Psoas muscle (tissue), 8 donors: ENCODE measurements at places on chromosomes 2 and 18. TPM values are rescaled to one million over a fixed set of nuclear protein-coding genes. Genes with fewer than 3 reads are reported as not detected.

Gene DSC1
- polyA plus RNA-seq, result not detected

Gene CNGA3
- polyA plus RNA-seq, result not detected

Gene YWHAQ
- 41.5 TPM for polyA plus RNA-seq

Gene DSC2
- 0.18 TPM for polyA plus RNA-seq

Gene CDK5R2
- polyA plus RNA-seq, result not detected

Gene NCK2
- polyA plus RNA-seq, result 26.5 TPM

Gene KLHL14
- not detected for polyA plus RNA-seq

Gene AKAIN1
- not detected for polyA plus RNA-seq

- H3K27me3 ChIP-seq, result peaks cover 14% of the 10 kb centered on the region
- no peaks in the 10 kb centered on the region for H3K4me1 ChIP-seq
- H3K27ac ChIP-seq, result no peak overlapping the region
- no peak overlapping the region for H3K4me3 ChIP-seq
- H3K36me3 ChIP-seq, result no peaks in the 10 kb centered on the region
Measured at GRCh38 chr2:50343150-50343830, 688.6 kb downstream of the NRXN1 start.

- no peaks in the 10 kb centered on the region for H3K27me3 ChIP-seq
- H3K4me3 ChIP-seq, result no peak overlapping the region
- no peak overlapping the region for H3K27ac ChIP-seq
- no peaks in the 10 kb centered on the region for H3K36me3 ChIP-seq
- no peak for DNase-seq
Measured at GRCh38 chr2:242011516-242011915, 142.0 kb downstream of the RTP5 start.

DNA sequence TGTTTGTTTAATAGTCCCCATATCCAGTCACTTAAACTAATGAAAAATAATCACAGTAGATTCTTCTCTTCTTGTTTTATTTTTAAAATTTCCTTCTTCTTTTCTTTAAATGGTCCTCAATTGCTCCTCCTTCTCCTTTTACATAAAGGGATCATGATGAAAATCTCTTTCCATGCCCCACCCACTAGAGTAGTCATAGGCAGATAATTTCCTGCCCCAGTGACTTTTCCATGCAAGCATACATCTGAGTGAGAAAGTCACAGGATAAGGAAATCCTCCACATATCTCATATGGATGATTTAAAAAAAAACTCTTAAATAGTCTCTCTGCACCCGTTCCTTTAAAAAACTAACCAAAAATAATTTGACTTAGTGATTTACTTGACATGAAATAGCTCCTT, 552.3 kb upstream of the SETBP1 start:
- H3K27ac ChIP-seq, result no peak overlapping the region
- no peak overlapping the region for H3K4me3 ChIP-seq
- H3K27me3 ChIP-seq, result no peaks in the 10 kb centered on the region

DNA sequence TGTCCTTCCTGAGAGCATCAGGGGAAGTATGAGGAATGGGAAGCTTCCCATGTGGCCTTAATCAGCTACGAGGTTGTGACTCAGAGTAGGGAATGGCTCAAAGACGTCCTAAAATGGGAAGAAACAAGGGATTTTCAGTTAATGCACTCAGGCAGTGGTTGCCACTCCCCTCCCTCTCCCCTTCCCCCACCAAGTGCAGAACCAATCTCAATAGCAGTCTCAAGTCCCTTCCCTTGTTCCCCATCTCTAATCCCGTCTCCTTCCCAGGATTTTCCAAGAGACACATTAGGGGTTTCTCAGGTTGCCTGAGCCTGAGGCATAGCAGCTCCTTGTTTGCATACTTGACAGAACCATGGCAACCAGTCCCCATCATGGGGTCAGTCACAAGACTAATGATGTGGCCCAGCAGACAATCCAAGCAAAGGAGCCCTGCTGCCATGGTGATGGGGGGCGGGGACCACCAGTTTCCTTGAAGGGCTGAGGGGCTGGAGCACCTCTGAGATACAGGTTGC, 18.2 kb upstream of the RESP18 start:
- no peak overlapping the region for H3K4me3 ChIP-seq
- no peaks in the 10 kb centered on the region for H3K27me3 ChIP-seq
- no peak overlapping the region for H3K27ac ChIP-seq
- H3K36me3 ChIP-seq, result no peaks in the 10 kb centered on the region
- no peak for DNase-seq
- no peaks in the 10 kb centered on the region for H3K4me1 ChIP-seq

- DNase-seq, result no peak
- H3K27ac ChIP-seq, result no peak overlapping the region
- H3K4me3 ChIP-seq, result no peak overlapping the region
- peaks cover 23% of the 10 kb centered on the region for H3K36me3 ChIP-seq
Measured at GRCh38 chr2:28927878-28928277, 33.4 kb downstream of the WDR43 start.

GRCh38 chr2:105380432-105381100, 18.3 kb downstream of the FHL2 start:
- H3K4me3 ChIP-seq, result no peak overlapping the region
- DNase-seq, result no peak
- peaks cover 4% of the 10 kb centered on the region for H3K36me3 ChIP-seq

DNA sequence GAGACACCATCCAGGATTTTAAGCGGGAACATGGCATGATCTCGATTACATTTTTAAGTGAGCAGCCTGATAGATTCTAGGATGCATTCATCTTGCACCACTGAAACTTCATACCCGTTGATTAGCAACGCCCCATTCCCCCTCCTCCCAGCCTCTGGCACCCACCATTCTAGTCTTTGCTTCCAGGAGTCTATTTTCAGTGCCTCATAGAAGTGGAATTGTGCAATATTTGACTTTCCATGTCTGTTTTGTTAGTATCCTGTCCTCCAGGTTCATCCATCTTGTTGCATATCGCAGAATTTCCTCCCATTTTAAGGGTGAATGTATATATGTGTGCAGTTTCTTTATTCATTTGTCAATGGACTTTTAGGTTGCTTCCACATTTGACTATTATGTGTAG, 20.9 kb upstream of the SLC66A3 start:
- no peaks in the 10 kb centered on the region for H3K36me3 ChIP-seq
- peaks cover 18% of the 10 kb centered on the region for H3K4me1 ChIP-seq
- H3K27me3 ChIP-seq, result no peaks in the 10 kb centered on the region
- H3K27ac ChIP-seq, result no peak overlapping the region
- peak; percentile 44 for DNase-seq

- H3K27me3 ChIP-seq, result no peaks in the 10 kb centered on the region
- no peak for DNase-seq
Measured at GRCh38 chr2:32865399-32866068, 81.2 kb upstream of the LTBP1 start.

DNA sequence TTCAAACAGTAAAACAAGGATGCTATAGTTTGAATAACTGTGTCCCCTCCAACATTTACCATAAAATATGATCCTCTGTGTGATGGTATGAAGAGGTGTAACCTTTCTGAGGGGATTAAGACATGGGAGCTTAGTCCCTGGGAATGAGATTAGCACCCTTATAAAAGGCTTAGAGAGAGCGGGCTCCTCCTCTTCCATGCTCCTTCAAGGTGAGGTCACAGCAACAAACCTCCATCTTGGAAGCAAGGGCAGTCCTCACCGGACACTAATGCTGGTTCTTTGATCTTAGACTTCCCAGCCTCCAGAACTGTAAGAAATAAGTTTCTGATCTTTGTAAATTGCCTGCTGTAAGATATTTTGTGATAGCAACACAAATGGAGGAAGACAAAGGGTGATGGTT, 700.3 kb downstream of the TMEM182 start:
- no peak overlapping the region for H3K27ac ChIP-seq
- H3K4me1 ChIP-seq, result no peaks in the 10 kb centered on the region
- no peaks in the 10 kb centered on the region for H3K27me3 ChIP-seq

GRCh38 chr2:54605836-54606235, 117.6 kb upstream of the EML6 start:
- peak overlapping the region; percentile 7 for H3K27ac ChIP-seq
- no peaks in the 10 kb centered on the region for H3K36me3 ChIP-seq
- no peak for DNase-seq
- H3K27me3 ChIP-seq, result no peaks in the 10 kb centered on the region
- no peak overlapping the region for H3K4me3 ChIP-seq
- H3K4me1 ChIP-seq, result peaks cover 56% of the 10 kb centered on the region

DNA sequence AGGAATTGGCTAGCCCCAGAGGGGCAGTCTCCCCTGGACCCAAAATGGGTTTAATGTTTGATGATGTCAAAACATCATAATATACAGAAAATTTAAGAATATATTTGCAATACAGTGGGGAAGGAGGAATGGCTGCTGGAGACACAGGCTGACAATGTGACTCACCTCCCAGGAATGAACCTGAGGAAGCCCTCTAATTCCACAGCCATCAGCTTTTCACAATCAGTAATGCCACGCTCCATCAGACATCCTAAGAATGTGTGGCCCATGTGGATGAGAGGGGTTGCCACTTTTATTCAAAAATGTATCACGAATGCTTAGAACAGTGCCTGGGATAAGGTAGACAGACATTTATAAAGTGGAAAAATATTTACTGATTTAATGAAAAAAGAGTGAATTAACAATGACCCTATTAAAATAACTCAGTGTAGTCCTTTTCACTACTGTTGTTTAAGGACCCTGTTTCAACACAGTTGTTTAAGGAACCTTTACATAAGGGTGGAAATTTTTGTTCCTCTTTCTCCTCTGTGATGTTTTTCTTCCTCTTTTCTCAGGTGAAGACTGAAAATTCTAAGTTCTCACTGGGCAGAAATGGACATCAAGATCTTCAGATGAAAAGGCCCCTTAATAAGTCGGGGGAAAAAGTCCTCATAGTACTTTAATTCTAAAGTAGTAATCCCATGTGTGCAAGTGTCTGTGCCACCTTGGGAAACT, 17.5 kb upstream of the TMEM163 start:
- peaks cover 2% of the 10 kb centered on the region for H3K27me3 ChIP-seq
- no peaks in the 10 kb centered on the region for H3K36me3 ChIP-seq
- DNase-seq, result no peak

GRCh38 chr18:1394966-1395365, 490.3 kb downstream of the ADCYAP1 start:
- no peak overlapping the region for H3K27ac ChIP-seq
- no peak for DNase-seq
- no peaks in the 10 kb centered on the region for H3K36me3 ChIP-seq

DNA sequence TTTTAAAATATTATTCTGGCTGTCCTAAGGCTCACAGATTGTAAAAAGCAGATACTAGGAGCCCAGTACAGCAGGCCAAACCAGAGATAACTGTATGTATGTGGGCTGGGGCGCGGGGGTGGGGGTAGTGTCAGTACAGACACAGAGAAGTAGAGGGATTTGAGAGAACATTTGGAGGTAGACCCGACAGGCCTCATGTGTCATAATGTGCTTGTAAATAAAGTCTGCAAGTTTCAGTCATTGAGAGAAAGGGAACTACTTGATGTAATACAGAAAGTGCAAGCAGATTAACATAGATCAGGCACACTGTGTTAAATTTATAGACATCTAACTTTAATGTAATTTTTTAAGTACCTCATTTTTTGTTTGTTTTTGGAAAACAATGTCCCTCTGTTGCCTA, 7.4 kb upstream of the POLI start:
- no peak for DNase-seq
- no peaks in the 10 kb centered on the region for H3K27me3 ChIP-seq
- H3K4me1 ChIP-seq, result no peaks in the 10 kb centered on the region
- no peak overlapping the region for H3K27ac ChIP-seq
- H3K4me3 ChIP-seq, result no peak overlapping the region

DNA sequence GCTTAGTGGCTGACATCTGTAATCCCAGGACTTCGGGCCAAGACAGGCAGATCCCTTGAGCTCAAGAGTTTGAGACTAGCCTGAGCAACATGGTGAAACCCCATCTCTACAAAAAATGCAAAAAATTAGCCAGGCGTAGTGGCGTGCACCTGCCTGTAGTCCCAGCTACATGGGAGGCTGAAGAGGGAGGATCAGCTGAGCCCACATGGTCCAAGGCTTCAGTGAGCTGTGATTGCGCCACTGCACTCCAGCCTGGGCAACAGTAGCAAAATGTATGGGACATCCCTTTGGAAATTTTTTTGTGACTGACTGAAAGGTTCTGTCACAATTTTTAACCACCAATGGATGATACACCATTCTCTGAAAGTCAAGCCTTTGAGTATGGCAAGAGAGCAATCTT, 6.3 kb upstream of the COLEC12 start:
- H3K36me3 ChIP-seq, result no peaks in the 10 kb centered on the region
- no peaks in the 10 kb centered on the region for H3K4me1 ChIP-seq
- H3K27me3 ChIP-seq, result peaks cover 3% of the 10 kb centered on the region
- no peak for DNase-seq

DNA sequence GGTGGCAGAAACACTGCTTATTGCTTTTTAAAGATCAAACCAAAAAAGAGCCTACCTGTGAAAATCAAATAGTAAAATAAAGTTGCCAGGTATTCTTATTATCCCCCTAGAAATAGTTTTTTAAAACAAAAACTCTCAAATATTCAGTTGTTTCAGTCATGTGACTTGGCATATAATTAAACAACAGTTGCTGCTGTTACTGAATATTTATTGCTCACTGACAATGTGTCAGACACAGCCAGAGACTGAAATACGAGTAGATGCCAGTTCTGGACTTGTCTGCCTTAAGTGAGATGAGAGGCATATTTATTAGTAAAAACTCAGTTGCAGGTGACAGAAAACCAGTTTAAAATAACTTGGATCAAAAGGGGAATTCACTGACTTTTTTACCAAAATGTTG, 106.0 kb upstream of the RAB12 start:
- no peaks in the 10 kb centered on the region for H3K27me3 ChIP-seq
- DNase-seq, result no peak
- no peak overlapping the region for H3K4me3 ChIP-seq
- no peak overlapping the region for H3K27ac ChIP-seq
- H3K36me3 ChIP-seq, result no peaks in the 10 kb centered on the region
- peaks cover 27% of the 10 kb centered on the region for H3K4me1 ChIP-seq

- no peaks in the 10 kb centered on the region for H3K4me1 ChIP-seq
- no peak overlapping the region for H3K27ac ChIP-seq
Measured at GRCh38 chr2:12155303-12156051, 409.0 kb downstream of the LPIN1 start.

DNA sequence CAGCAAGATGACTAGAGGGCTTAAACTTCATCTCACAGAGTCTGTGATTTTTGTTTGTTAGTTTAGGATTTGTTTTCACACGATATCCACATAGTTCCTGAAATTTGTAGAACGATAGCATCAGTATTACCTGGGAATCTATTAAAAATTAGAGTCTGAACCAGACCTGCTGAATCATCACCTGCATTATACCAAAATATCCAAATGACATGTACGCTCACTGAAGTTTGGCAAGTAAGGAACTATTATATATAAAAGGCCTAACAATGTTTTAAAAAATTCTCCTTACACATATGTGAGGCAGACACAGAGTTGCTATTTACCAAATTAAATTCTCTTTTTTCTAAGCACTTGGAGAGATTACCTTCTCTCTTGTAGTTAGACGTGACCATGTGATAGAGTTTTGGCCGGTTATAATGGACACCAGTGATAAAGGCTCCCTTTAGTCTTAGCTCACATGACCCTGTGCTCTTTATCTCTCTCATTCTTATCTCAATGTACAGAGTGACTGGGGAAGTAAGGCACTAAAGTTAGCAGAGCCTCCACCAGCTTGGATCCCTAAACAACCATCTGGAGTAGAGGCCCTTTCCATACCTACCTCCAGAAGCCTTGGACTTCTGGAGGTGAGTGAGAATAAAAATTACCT, 363.1 kb downstream of the DSC3 start:
- no peaks in the 10 kb centered on the region for H3K4me1 ChIP-seq
- H3K36me3 ChIP-seq, result no peaks in the 10 kb centered on the region
- H3K27ac ChIP-seq, result no peak overlapping the region
- H3K27me3 ChIP-seq, result no peaks in the 10 kb centered on the region
- no peak overlapping the region for H3K4me3 ChIP-seq

- no peak overlapping the region for H3K27ac ChIP-seq
- no peak for DNase-seq
- H3K4me3 ChIP-seq, result no peak overlapping the region
- no peaks in the 10 kb centered on the region for H3K4me1 ChIP-seq
Measured at GRCh38 chr2:47109007-47109375, 46.1 kb downstream of the STPG4 start.
